ENCODE measurements at places on chromosomes 13 and 19.

GRCh38 chr13:103431856-103432255 is 365.6 kb upstream of the SLC10A2 start:
- no peak overlapping the region for H3K27ac ChIP-seq
- no peak for DNase-seq
- no peak overlapping the region for H3K4me3 ChIP-seq
- no peaks in the 10 kb centered on the region for H3K4me1 ChIP-seq
- H3K27me3 ChIP-seq = no peaks in the 10 kb centered on the region

GRCh38 chr13:91785431-91786119 is 387.2 kb downstream of the GPC5 start:
- H3K4me1 ChIP-seq = no peaks in the 10 kb centered on the region
- no peaks in the 10 kb centered on the region for H3K36me3 ChIP-seq
- H3K27me3 ChIP-seq = no peaks in the 10 kb centered on the region
- H3K27ac ChIP-seq = no peak overlapping the region

DNA sequence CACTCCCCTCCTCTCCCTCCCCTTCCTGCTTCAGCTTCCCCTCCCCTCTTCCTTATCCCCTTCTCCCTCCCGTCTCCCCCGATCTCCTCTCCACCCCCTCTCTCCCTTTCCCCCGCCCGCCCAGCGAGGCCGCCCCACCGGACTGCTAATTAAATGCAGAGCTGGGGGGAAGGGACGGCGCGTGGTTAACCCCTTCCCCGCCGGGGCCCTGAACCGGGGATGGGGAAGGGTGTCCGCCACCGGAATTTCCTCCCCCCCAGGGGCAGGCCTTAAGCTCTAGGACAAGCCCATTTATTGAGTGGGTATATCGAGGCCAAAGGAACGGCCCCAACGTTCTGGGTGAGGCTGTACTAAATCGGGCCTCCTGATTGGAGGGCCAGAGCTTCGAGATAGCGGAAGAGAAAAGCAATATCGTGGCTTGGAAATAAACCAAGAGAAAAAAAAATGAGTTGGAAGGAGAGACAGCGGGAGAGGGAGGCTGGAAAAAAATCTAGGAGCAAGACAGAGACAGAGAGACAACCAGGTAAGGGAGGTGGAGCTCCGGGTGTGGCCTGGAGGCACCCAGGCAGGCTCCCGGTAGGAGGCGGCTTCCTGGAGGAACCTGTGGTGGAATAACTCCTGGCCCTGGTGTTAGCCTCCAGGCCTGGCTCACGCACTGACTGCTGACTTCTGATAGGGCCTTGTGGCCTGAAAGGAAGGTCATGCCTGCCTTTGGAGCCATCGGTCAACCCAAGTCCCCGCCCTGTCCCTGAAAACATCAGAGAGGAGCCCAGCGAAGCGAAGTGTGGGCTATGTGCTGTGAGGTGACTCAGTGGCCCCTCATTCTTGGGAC is 11.6 kb upstream of the JUND start:
- H3K27me3 ChIP-seq = no peaks in the 10 kb centered on the region
- peaks cover 53% of the 10 kb centered on the region for H3K36me3 ChIP-seq
- DNase-seq = peak; percentile 55
- peak overlapping the region; percentile 96 for H3K4me3 ChIP-seq
- peaks cover 53% of the 10 kb centered on the region for H3K4me1 ChIP-seq
- peak overlapping the region; percentile 99 for H3K27ac ChIP-seq

DNA sequence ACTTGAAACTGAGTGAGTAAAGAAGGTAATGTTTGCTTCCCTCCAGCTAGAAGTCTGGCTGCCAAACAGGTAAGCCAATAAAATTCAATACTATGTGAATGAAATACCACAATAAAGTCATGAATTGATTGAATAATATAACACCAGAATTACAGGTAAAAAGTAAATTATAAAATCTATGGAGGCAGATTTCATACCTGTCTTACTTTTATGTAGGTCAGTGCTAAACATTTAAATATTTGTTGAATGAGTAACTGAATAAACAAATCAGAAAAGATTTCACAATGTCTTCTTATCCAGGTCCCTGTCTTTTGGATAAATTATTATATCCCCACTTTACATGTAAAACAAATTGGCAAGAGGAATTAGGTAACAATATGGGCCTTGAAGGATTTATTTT is 62.7 kb downstream of the MICU2 start:
- H3K27me3 ChIP-seq = no peaks in the 10 kb centered on the region
- no peak overlapping the region for H3K27ac ChIP-seq
- H3K4me3 ChIP-seq = no peak overlapping the region
- H3K4me1 ChIP-seq = peaks cover 9% of the 10 kb centered on the region

DNA sequence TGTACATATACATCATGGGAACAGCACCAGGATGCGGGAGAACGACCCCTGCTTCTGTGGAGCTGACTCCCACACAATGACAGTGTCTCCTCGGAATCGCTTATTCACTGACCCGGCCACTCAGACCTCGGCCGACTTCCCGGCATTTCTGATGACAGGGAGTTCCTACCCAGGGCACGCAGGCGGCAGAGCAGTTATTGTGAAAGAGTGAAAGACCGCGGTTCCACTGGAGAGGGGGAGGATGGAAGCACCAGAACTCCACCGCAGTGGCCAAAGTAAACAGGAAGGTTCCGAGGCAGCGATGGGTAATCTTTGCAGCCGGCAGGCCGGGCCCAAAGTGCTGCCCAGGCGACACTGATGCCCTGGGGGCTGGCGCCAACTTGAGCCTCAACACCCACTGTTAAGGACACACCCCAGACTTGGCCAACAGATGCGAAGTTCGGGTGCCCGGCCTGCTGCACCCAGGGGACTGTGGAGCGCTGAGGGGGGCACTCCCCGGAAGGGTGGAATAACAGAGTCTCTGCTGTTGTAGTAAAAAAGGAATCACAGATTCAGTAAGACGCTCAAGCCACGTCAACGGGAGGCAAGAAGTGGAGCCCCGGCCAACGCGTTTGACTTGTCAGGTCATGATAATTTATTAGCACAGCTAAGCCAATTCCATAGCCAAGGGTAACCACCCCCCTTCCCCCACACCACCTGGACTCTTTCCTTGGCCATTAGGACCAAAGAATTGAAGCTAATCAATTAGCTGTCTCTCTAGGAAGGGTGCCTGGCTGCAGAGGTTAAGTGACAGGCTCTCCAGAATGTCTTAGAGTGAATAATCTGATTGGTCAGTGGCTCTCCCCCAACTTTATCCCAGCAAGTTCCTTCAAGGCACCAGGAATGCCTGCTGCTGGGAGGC is 5.8 kb downstream of the MLLT1 start:
- no peaks in the 10 kb centered on the region for H3K27me3 ChIP-seq
- no peak overlapping the region for H3K27ac ChIP-seq
- H3K4me3 ChIP-seq = no peak overlapping the region
- H3K4me1 ChIP-seq = peaks cover 20% of the 10 kb centered on the region
- DNase-seq = no peak
- peaks cover 30% of the 10 kb centered on the region for H3K36me3 ChIP-seq

DNA sequence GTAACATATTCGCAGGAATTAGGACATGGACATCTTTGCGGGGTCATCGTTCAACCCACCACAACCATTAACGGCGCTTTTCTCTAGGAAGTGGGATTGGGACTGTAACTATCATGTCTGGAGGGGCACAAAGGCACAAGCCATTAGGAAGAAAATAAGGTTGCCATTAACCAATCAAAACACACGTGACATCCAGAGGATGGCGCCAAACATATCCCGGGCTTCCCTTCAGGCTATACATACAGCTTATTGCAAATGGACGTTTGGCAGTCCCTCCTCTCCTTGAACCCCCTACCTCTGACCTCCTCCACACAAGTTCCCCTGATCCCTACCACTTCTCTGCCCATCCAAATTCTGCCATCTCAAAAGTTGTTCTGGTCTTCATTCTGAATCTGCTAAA is 26.6 kb upstream of the GSX1 start:
- peaks cover 17% of the 10 kb centered on the region for H3K27me3 ChIP-seq
- no peaks in the 10 kb centered on the region for H3K4me1 ChIP-seq
- H3K4me3 ChIP-seq = no peak overlapping the region
- no peak for DNase-seq
- H3K27ac ChIP-seq = no peak overlapping the region
- no peaks in the 10 kb centered on the region for H3K36me3 ChIP-seq

- H3K4me1 ChIP-seq = peaks cover 10% of the 10 kb centered on the region
- no peaks in the 10 kb centered on the region for H3K27me3 ChIP-seq
- H3K27ac ChIP-seq = no peak overlapping the region
- H3K36me3 ChIP-seq = peaks cover 14% of the 10 kb centered on the region
Observed at GRCh38 chr19:14545716-14546082, 16.3 kb downstream of the TECR start.

GRCh38 chr19:36246006-36246481 is 31.1 kb downstream of the ZNF146 start:
- H3K27ac ChIP-seq = no peak overlapping the region
- no peaks in the 10 kb centered on the region for H3K4me1 ChIP-seq
- peaks cover 11% of the 10 kb centered on the region for H3K36me3 ChIP-seq
- DNase-seq = no peak
- H3K4me3 ChIP-seq = no peak overlapping the region

DNA sequence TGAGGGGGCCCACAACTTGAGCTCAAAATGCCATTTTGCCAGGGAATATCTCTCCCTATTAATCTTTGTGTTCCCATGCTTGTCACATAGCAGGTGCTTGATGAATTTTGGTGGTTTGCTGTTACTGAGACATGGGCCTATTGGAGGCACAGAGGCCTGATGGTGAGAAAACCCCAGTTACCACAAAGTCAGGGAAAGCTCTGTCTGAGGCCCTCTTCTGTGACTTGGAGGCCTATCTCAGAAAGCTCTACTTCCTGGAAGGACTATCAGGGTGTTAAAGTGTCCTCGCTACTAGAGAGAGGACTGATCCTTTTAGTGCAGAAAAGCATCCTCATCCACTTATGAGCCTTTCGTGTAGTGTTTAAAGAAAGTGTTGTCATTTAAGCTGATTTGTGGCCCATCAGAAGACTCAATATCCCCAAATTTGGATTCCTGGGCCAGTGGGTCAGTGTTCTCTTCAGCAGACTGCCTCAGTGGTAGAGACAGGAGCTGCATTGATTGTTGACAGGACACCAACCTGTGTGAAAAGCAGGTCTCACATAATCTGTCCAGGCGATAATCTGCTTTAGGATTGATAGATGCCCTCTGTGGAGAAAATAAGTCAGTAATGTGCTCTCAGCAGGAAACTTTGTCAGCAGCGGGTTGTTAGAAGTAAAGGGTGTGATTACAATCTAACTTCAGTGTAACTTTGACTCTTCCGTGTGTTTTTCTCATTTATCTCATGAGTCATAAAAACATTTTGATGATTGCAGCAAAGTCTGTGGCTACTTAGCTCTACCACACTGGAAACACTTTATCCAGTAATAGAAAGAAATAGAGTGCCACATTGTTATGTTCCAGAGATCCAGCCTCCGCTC is 121.0 kb downstream of the AKAP11 start:
- H3K4me1 ChIP-seq = peaks cover 75% of the 10 kb centered on the region
- DNase-seq = peak; percentile 49
- H3K36me3 ChIP-seq = peaks cover 50% of the 10 kb centered on the region
- peak overlapping the region; percentile 92 for H3K4me3 ChIP-seq

GRCh38 chr13:47044842-47045241 is 148.0 kb upstream of the HTR2A start:
- no peaks in the 10 kb centered on the region for H3K4me1 ChIP-seq
- H3K4me3 ChIP-seq = no peak overlapping the region
- no peaks in the 10 kb centered on the region for H3K36me3 ChIP-seq
- H3K27me3 ChIP-seq = peaks cover 5% of the 10 kb centered on the region
- no peak overlapping the region for H3K27ac ChIP-seq
- DNase-seq = no peak

GRCh38 chr19:19257137-19257536 is 16.0 kb downstream of the TM6SF2 start:
- no peaks in the 10 kb centered on the region for H3K4me1 ChIP-seq
- H3K27ac ChIP-seq = no peak overlapping the region
- H3K4me3 ChIP-seq = no peak overlapping the region
- DNase-seq = no peak
- no peaks in the 10 kb centered on the region for H3K36me3 ChIP-seq

GRCh38 chr13:32902874-32903273 is 113.3 kb upstream of the KL start:
- H3K27ac ChIP-seq = no peak overlapping the region
- no peak overlapping the region for H3K4me3 ChIP-seq
- peaks cover 7% of the 10 kb centered on the region for H3K27me3 ChIP-seq

- H3K4me1 ChIP-seq = peaks cover 34% of the 10 kb centered on the region
- no peaks in the 10 kb centered on the region for H3K27me3 ChIP-seq
- no peak overlapping the region for H3K4me3 ChIP-seq
- no peak overlapping the region for H3K27ac ChIP-seq
- peaks cover 45% of the 10 kb centered on the region for H3K36me3 ChIP-seq
Observed at GRCh38 chr19:19492026-19492610, 23.2 kb downstream of the TSSK6 start.

- peaks cover 19% of the 10 kb centered on the region for H3K27me3 ChIP-seq
- no peak overlapping the region for H3K27ac ChIP-seq
- H3K36me3 ChIP-seq = no peaks in the 10 kb centered on the region
- peaks cover 1% of the 10 kb centered on the region for H3K4me1 ChIP-seq
- no peak overlapping the region for H3K4me3 ChIP-seq
- DNase-seq = no peak
Observed at GRCh38 chr13:44565881-44566280, 10.2 kb downstream of the TSC22D1 start.

- no peaks in the 10 kb centered on the region for H3K36me3 ChIP-seq
- H3K27ac ChIP-seq = no peak overlapping the region
- no peaks in the 10 kb centered on the region for H3K27me3 ChIP-seq
- H3K4me1 ChIP-seq = no peaks in the 10 kb centered on the region
- H3K4me3 ChIP-seq = no peak overlapping the region
Observed at GRCh38 chr13:104355041-104355670, 1288.9 kb upstream of the SLC10A2 start.

GRCh38 chr19:16161840-16162239 is 11.5 kb downstream of the CIB3 start:
- no peak for DNase-seq
- H3K4me3 ChIP-seq = no peak overlapping the region
- peaks cover 12% of the 10 kb centered on the region for H3K36me3 ChIP-seq
- H3K27ac ChIP-seq = peak overlapping the region; percentile 58

GRCh38 chr13:55728247-55728646 is 1412.5 kb upstream of the PRR20A start:
- H3K27ac ChIP-seq = no peak overlapping the region
- no peaks in the 10 kb centered on the region for H3K36me3 ChIP-seq
- no peak overlapping the region for H3K4me3 ChIP-seq

DNA sequence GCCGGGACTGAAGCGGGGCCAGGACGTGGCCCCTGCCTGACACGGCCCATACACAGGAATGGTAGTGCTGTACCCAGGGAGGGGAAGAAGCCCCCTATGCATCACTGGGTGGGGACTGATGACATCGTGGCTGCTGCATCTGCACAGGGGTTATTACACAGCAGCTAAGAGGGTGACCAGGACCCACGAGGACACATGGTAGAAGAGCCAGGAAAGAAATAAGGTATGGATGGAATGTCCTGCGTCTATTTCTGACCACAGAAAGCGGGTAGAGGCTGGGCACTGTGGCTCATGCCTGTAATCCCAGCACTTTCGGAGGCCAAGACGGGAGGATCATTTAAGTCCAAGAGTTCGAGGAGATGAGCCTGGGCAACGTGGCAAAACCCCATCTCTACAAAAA is 24.1 kb downstream of the DCAF15 start:
- peaks cover 11% of the 10 kb centered on the region for H3K36me3 ChIP-seq
- H3K4me1 ChIP-seq = peaks cover 6% of the 10 kb centered on the region
- no peak overlapping the region for H3K27ac ChIP-seq
- no peaks in the 10 kb centered on the region for H3K27me3 ChIP-seq

- H3K36me3 ChIP-seq = no peaks in the 10 kb centered on the region
- peaks cover 5% of the 10 kb centered on the region for H3K4me1 ChIP-seq
- H3K4me3 ChIP-seq = no peak overlapping the region
- no peak for DNase-seq
- H3K27ac ChIP-seq = no peak overlapping the region
- H3K27me3 ChIP-seq = no peaks in the 10 kb centered on the region
Observed at GRCh38 chr19:4467835-4468234, 4.3 kb upstream of the HDGFL2 start.

All from activated T-helper 2 cell treated with anti-CD3 and anti-CD28 coated beads, Interferon-gamma antibody, Interleukin-2, Interleukin-4, amounts not matched to agents 10 μg/mL and 5 μg/mL and 100 μg/mL, durations not matched to agents 14 hours and 24 hours and 36 hours (primary cell).